Stimulated activated CD8-positive, alpha-beta memory T cell treated with anti-CD3 and anti-CD28 coated beads, Interleukin-15, amount 100 ng/mL, for 24 hours (primary cell): ENCODE measurements at places on chromosomes 7 and 10.

DNA sequence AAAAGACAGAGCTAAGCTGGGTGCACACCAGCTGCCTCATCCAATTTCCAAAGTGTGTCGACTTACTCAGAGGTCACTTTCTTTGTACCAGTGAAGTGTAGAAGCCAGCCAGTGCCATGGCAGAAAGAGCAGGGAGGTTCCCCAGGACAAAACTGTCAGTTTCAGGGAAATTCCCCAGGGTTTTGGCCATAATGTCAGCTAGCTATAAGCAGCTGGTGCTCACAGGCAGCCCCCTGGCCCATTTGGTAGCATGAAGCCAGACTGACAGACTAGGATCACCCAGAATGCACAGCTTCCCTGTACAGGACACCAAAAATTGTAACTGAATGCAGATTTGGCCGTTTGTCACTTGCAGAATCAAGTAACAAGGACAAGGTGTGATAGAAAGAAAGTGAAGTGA lies 28.6 kb downstream of the MRPL32 start:
- DNase-seq, result no peak

DNA sequence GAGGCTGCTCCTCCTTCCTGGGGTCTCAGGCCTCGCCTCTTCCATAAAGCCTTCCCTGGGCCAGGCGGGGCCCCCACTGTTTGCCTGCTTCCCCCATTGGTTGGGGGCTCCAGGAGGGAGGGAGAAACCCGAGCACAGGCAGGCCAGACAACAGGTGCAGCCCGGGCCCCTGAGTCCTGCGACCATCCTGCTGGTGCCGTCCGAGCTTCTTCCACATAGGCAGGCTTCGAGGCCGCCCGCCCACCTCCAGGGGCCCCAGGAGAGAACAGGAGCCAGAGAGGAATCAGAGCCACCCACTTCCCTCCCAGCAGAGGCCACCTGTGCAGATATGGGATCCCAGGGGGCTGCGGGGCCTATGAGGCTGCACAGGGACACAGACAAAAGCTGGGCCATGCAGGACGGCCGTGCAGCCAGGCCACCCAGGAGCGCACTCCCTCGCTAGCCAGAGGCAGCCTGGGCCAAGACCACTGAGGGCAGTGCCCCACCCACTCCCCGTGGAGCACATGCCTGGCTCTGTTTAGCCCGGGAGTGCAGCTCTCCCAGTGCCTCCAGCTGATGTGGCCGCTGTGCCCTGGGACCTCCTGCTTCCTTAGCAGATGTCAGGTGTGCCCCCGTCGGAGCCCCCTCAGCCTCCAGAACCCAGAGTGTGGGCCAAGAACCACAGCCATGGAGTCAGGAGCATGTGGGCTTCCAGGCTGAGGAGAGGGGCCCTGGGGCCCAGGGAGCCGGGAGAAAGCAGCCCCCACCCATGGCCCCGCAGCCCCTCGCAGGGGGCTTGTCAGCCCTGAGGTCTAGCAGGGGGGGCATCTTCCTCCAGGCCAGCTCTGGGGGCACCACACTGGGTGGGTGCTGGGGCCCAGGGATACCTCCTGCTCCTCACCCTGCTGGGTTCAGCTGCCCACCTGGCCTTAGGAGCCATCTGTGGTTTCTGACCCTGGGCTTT lies 59.9 kb upstream of the INPP5A start:
- DNase-seq, result no peak

DNA sequence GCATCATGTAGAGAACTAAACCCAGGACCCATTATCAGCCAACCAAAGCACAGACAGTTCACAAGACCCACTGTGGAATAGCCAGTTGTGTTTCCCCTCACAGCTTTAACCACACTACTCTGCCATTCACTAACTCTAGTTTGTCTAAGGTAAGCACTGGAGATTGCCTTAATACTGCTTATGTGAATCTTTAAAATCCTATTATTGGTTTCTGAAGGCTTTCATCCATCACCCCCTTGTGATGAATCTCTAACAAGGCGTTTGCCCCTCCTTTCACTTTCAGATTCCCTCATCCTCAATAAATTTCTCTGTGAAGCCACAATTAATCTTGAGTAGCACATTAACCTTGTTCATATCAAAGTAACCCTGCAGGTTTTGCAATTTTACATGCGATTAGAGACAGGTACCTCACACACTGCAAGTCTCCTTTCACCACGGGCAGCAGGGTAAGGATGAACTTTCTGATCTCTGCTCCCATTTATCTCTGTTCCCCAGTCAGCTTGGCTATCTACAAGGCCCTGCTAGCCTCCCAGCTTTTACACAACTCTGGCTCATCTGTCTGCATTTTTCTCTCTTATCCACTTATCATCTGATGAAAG lies 785.6 kb downstream of the REEP3 start:
- no peak for DNase-seq

- no peak for DNase-seq
These were observed 47.1 kb downstream of the VSTM4 start for GRCh38 chr10:49068209-49068608.

DNA sequence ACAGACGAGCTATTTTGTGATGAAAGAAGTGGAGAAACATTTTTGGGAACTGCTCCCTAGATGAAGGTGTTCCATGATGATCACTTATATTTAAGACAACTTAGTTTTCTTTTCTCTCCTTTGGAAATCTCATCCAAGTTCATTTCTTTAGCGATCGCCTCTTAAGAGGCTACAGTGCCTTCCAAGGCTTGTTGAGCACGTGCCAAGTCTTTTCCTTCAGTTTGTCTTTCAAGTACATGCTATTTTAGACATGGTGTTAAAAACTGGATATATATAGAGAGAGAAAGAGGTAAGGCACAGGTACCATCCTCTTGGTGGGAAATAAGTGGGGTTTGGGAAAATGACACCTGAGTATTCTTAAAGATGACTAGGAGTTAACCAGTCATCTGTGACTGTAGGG lies 2.7 kb downstream of the ADK start:
- no peak for DNase-seq

DNA sequence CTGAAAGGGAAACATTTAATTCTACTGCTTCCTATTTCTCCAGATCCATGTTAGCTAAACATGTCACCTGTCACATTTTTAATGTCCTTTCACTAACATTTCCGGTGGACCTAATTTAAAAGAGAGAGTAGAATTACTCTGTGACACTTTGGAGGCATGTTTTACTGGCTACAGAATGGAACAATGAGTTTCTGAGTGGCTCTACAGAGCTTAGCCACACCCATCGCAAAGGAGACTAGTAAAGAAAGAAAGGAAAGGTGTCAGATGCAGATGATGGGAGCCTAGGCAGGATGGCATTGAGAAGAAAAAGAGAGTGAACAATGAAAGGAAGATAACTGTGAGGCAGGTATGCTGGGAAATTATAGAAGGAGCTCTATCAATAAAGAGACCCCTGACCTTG lies 35.9 kb downstream of the NDUFB2 start:
- no peak for DNase-seq

DNA sequence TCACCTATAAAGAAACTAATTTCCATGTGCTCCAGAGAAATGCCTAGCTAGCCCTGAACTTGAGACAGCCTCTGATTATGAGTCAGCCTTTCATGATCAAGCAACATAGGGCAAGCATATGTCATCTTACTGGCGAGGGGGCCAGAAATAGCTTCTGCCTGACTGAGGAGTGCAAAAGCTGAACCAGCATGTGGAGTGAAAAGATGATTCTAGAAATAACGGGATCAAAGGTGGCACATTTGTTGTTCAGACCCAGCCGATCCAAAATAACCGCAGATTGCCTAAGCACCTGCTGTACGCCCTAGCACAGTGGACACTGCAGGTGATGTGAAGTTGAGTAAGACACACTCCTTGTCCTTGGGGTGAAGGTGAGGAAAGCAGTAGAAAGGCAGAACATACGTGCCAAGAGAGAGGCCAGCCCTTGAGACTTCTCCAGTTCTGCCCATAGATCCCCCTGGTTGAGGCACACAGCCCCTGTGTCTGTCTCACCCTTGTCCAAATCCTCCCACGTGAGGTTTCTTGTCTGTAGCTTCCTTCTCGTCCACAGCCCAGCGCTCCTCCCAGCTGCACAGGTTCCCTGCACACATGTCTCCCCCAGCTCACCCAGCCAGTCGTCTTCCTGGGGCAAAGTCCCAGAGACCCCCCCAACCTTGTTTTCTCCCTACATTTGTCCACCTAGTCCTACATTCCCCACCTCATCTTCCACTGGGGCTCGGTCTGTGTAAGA lies 2.8 kb upstream of the BCL7B start:
- no peak for DNase-seq

GRCh38 chr7:26533217-26533616 lies 241.6 kb downstream of the SNX10 start:
- no peak for DNase-seq

DNA sequence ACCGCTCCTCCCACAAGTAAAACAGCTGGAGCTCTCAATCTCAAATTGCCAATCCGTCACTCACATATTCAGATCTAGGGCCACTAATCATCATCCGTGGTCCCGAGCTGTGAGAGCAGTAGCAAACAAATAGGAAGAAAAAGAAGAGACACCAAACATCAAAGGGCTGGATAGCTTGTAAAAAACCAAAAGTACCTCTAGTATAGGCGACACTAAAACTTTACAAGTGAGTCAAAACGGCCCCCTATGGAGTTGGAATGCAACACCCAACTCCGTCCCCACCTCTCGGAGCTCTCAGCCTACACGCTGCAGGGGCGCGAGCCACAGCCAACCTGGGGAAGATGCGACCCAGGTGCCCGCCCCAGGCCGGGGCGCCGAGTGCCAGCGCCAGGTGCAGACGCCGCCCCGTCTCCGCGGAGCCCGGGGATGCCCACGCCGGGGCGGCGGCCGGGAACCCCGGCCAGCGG lies 581 bp downstream of the FAM3C start:
- no peak for DNase-seq

DNA sequence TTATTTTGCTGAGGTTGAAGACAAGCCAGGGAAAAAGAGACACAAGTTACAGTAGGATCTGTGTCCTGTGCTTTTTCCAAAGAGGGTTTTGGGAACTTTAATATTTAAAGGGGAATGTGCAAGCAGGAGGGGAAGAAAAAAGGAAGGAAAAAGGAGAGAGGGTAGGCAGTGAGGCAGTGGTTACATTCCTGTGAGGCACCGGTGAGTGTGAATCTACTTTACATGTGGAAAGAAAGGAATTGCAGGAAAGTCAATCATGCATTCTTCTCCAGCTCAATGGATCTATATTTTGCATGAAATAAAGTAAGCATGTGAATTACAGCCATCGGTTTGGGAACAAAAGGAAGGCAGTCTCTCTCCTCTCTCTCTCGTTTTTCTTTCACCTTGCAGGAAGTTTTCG lies 12.6 kb upstream of the DYNC2I1 start:
- no peak for DNase-seq

DNA sequence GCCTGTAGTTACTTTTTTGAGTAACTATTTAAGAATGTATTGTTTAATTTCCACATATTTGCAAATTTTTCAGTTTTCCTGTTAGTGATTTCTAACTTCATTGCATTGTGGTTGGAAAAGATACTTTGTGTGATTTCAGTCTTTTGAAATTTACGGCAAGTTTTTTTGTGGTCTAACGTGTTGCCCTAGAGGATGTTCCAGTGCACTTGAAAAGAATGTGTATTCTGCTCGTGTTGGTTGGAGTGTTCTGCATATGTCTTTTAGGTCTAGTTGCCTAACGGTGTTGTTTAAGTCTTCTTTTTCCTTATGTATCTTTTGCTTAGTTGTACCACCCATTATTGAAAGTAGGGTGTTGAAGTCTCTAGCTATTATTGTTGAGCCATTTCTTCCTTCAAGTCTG lies 59.7 kb downstream of the LCOR start:
- DNase-seq, result no peak

GRCh38 chr7:100029596-100029995 lies 14.2 kb downstream of the ZKSCAN1 start:
- DNase-seq, result no peak

- DNase-seq, result no peak
These were observed 147.3 kb upstream of the VSTM2A start for GRCh38 chr7:54394834-54395233.

DNA sequence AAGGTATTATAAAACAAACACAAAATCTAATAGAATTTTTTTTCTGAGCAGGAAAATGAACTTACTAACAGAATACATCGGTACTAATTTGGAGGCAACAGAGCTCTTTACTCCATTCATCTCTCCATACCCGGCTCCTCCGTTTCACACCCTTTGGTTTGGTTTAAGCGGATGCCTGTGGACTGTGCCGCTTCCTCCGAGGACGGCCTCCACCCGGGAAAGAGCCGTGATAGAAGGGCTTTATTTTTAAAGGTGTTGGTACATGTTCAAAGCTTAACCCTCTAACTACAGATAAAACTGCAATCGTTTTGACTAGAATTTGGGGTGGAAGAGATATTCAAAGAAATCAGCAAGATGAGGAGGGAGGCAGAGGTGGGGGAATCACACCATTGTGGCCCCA lies 1.9 kb downstream of the VIPR2 start:
- DNase-seq, result no peak

DNA sequence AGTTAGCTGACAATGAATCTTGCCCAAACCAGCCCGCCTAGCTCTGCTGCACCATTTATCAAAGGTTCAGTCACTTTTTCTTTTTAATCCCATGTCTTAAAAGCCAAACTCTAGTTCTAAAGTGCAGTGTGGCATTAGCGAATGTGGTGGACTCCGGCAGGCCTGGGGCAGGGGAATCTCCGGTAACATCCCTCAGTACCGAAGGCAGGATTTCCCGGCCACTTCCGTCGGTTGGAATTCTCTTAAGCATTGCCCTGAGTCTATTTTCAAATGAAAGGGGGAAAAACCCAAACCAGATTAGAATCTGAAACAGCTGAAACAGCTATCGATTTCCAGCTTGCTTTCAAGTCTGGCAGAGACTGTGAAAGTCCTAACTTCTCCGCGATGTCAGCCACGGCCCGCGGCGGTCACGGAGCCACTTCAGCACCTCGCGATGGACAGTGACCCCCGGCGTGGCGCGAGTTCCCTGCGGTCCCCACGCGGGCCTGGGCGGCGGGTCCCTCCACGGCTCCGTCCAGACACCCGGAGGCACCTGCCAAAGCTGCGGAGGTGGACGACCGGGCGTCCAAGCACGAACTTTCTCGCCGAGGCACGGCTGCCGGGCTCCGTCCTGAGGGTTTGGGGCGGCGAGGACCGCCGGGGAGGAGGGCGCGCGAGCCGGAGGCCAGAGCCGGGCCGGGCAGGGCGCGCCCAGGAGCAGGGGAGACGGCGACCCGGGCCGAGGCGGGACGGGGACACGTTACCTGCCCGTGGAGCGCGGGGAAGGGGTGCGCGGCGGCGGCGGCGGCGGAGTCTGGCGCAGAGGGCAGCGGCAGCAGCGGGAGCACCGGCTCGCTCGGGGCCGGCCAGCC lies 745 bp downstream of the TCERG1L start:
- no peak for DNase-seq

DNA sequence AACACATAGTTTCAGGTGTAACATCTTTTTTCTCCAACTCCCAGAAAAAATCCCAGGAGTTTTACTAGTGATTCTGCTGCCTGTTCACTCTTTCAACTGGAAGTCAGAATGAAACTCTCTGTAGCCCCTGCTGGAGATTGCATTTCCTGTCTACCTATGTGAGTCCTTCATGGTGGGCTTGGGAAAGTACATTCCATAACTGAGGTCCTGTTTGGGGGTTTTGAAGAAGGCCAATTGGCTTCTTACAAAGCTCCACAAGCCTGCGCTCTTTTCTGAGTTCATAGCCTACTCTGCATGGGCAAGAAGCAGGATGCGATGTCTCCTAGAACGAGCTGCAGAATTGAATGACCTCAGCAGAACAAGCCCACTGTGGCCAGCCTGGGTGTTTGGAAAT lies 86.7 kb downstream of the LYZL2 start:
- no peak for DNase-seq

- no peak for DNase-seq
These were observed 348.8 kb downstream of the SORCS3 start for GRCh38 chr10:104989880-104990279.

- no peak for DNase-seq
These were observed 55.6 kb downstream of the CRTAC1 start for GRCh38 chr10:97974526-97975525.

- no peak for DNase-seq
These were observed 66.7 kb upstream of the PDK4 start for GRCh38 chr7:95662987-95663386.
